ENCODE measurements at places on chromosomes 7 and 10.

- DNase-seq = no peak
These were observed 137.4 kb upstream of the SEMA3D start for GRCh38 chr7:85324145-85324799.

GRCh38 chr7:18361756-18362155 lies 133.8 kb upstream of the HDAC9 start:
- DNase-seq = peak; percentile 6

DNA sequence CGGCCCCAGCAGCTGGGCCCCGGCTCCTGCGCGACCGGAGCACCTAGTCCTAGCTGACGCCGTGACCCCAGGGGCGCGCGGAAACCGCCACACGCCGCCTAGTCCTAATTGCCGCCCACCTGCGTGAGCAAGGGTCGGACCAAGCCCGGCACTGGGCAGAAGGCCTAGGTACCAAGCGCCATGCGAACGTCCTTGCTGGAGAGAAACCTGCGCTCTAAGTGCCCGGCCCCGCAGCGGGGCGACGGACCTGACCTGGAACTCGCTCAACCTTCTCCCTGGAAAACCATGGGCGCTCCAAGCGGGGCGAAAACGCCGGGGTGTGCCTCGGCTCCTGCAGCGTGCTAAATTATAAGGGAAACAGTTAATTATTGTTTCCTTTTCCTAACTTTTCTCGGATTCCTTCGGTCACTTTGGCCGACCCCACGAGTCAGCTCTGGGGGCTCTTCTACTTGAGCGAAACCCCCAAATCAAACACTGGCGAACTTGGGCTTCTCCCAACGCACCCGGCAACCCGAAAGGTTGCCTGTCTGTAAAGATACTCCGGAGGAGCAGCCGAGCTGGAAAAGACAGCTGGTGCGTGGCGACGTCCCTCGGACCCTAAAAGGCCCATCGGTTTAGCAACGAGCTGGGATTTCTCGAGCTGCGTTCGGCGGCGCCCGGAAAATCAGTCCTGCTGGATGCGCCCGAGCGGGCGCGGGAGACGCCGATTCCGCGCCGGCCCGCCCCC lies 5.3 kb upstream of the EBF3 start:
- no peak for DNase-seq

DNA sequence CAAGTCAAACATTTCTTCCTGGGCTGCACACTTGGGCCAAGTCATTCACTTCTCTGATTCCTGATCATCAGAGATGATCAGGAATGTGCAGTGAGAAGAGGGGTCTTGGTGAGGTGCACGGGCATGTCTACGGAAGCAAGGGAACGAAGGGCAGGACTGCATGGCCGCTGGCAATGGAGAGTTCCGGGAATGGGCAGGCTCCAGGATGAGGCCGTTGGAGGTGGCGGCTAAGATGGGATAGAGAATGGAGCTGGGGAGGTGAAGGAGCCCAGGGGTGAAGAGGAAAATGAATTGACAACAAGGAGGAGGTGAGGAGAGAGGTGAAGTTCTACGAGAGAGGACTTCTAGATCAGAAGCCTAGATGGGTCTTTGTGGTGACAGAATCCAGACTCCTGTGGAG lies 260.0 kb downstream of the GRID1 start:
- no peak for DNase-seq

DNA sequence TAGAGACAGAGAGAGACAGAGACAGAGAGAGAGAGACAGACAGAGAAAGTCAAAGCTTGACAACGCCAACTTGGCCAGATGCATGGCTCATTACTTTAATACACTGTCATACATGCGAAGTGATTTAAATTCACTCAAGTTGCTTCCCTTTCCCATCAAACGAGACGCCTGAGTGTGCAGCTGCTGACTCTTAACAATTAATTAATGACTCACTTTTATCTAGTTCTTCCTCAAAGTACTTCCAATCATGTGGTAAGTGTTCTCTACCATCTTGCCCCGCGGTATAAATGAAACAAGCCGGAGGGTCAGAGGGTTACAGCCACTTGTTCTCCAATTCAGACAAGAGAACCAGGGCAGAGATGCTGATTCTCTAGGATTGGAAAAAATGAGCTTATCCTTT lies 90.8 kb downstream of the SFMBT2 start:
- no peak for DNase-seq

DNA sequence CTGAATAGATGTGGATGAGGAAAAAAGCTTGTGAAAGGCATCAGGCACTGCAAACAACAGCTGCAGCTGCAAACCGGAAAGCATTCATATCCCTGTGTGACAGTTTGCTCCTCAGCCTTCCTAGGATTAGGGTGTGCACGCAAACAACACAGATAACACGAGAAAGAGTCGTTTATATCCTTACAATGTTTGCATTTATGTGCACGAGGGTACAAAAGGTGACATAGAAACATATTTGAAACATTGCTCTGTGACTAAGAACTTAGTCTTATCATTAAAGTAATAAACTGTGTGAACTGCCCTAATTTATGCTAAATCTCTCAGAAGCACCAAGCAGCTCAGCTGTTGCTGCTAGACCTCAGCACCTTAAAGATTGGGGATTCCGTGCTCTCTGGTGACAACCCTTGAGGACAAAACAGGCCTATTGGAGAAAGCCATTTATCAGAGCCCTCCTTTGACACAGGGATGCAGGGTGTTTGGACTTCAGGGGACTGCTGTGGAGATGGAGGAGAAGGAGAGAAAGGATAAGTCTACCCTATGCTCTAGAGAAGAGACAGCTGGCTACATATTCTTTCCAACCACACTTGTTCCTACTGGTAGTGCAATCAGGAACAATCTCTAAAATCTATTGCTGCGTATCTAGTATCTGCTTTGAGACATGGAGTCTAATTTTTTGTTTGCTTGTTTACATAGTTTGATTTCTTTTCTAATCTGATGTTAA lies 176.2 kb downstream of the GNAT3 start:
- no peak for DNase-seq

GRCh38 chr7:116588225-116588624 lies 63.4 kb downstream of the CAV1 start:
- DNase-seq = peak; percentile 87

- no peak for DNase-seq
These were observed 1167.0 kb downstream of the SORCS3 start for GRCh38 chr10:105807935-105808587.

GRCh38 chr7:70608229-70608628 lies 523.7 kb upstream of the GALNT17 start:
- DNase-seq = peak; percentile 56

GRCh38 chr7:139111147-139111546 lies 1.6 kb upstream of the ZC3HAV1 start:
- DNase-seq = no peak

DNA sequence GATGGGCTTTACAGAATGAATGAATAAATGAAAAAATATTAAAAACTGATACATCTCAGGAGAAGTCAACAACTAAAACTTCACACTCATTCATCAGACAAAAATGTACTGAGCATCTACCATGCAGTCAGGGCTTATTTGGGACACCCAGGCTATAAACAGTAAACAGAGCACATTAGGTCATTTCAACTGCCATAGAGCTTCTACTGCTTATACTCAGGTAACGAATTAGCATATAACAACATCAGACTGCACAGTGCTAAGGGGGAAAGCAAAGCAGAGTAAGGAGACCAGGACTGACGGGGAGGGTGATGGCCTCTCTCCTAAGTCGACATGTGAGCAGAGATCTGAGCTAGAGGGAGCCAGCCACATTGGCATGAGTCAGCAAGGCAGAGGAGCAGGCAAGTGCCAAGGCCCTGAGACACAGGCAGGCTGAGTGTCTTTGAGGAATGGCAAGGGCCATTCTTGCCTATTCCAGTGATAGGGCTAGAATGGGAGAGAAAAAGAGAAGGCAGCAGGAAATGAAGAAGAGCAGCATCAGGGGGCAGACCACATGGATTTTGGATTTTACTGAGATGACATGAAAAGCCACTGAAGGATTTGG lies 528.9 kb downstream of the PARD3 start:
- peak; percentile 60 for DNase-seq
